Stimulated activated CD8-positive, alpha-beta memory T cell treated with anti-CD3 and anti-CD28 coated beads, Interleukin-7, amount 100 ng/mL, for 24 hours (primary cell): ENCODE measurements at places on chromosomes 11 and 22.

- DNase-seq, result no peak
Measured at GRCh38 chr22:49752598-49753091, 75.0 kb downstream of the BRD1 start.

DNA sequence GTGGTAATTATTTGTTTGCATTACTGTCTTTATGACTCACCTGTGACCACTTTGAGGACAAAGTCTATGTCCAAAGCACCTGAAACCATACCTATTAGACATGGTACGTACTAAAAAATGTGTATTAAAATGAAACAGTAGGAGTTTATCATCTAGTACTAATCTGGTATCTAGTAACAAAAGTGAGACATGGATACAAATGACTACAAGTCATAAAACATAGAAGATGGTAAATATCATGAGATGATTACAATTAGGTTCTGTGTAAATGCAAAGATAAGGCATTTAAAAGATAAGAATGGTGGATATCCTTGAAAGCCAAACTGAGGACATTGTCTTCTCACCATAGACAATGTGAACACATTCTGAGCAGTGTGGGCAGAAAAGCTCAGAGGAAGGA is 113.5 kb upstream of the GUCY1A2 start:
- DNase-seq, result no peak

DNA sequence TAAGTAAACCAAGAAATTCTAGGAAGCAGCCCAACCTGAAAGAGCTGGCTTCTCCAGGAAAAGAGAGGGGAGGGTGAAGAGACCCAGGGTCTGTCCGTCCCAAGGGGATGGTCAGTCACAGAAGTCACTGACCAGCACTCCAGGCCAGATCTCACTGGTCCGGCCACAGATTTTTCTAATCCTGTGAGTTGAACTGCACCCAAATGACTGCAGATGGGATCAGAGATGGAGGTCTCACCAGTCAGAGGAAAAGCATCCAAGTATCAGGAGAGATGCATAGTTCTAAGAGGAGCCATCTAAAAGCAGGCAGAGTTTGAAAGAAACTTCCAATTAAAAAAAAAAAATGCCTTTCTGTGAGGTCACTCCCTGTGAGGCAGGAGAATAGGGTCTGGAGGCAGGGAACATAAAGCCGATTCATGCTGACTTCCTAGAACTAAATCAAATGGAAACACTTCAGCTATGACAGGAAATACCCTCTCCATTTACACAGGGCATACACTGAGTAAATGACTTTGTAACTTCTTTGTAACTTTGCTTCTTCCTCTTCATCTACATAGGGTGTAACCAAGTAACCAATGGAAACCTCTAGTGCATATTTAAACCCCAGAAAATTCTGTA is 144.5 kb downstream of the CCDC34 start:
- no peak for DNase-seq

DNA sequence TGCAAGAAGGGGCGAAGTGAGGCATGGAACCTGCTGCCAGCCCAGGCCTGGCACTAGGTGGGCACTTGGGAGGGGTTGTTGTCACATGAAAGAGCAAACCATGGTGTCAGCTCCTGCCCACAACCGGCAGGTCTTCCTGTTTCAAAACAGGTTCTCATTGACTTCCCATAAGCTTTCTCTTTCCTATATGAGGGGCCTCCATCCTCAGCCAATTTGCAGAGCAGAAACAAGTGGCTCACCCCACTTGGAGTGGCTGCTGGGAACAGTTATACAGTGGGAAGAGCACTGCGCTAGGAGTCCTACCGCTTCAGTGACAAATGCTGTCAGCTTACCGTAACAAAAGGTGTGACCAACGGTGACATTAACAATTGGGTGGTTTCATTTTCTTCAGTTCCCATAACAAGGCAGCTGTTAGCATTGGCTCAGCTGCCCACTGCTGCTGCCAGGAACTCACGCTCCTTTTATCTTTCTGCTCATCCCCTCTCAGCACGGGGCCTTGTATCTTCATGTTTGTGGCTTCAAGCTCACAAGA is 10.2 kb upstream of the SSTR3 start:
- DNase-seq, result no peak

DNA sequence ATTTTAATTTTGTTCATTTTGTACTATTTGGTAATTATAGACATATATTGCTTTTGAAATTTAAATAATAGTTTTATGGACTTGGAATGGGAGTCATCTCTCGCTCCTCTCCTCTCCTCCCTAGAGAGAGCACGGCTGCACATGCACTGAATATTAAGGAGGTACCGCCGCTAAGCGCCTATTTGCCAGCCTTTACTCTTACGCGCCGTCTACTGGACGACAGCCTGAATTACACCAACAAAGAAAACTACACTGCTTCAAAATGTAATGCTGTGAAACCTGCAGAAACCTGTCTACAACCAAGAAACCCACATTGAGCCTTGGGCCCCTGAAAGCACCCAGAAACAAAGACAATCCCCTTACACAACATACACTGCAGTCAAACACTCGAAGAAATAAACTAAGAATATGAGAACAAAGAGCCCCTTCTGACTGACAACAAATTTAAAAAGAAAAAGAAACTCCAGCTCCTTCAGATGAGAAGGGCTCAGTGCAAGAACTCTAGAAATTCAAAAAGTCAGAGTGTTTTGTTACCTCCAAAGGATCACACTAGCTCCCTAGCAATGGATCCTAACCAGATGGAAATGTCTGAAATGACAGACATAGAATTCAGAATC is 737.2 kb downstream of the LRRC4C start:
- DNase-seq, result no peak

DNA sequence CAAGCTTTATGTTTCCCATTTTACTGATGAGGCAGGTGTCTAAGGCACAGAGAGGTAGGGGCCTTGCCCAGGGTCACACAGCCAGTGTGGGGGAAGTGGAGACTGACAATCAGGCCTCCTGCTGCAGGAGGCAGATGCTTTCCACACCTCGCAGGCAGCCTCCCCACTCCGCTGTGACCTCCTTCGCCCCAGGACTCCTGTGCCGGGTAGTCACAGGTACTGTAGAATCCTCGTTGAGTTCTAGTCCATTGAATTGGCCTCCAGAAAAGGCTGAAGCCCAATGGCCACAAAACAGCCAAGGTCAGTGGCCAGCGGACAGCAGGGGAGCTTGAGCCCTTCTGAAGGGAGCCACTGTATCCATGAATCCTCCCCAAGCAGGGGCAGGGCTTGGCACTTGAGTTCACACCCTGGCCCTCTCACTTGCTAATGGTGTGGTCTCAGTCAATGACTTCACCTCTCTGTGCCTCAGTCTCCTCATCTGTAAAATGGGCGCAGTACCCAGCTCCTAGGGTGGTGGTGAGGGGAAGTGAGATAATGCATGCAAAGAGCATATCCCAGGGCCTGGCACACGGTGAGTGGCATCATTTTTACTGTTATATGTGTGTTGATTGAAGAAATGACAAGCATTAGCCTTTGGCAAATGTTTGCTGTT is 1.1 kb upstream of the FXYD2 start:
- DNase-seq, result no peak

GRCh38 chr11:64924910-64925284 is 408 bp downstream of the PPP2R5B start:
- DNase-seq, result no peak

GRCh38 chr11:72777755-72778278 is 16.0 kb downstream of the STARD10 start:
- no peak for DNase-seq

GRCh38 chr11:82989628-82990404 is 81.9 kb downstream of the RAB30 start:
- DNase-seq, result no peak
